ENCODE measurements at places on chromosomes 7 and 10.
A peak's percentile ranks its signal among the peaks of the same experiment; 100 is the strongest.

DNA sequence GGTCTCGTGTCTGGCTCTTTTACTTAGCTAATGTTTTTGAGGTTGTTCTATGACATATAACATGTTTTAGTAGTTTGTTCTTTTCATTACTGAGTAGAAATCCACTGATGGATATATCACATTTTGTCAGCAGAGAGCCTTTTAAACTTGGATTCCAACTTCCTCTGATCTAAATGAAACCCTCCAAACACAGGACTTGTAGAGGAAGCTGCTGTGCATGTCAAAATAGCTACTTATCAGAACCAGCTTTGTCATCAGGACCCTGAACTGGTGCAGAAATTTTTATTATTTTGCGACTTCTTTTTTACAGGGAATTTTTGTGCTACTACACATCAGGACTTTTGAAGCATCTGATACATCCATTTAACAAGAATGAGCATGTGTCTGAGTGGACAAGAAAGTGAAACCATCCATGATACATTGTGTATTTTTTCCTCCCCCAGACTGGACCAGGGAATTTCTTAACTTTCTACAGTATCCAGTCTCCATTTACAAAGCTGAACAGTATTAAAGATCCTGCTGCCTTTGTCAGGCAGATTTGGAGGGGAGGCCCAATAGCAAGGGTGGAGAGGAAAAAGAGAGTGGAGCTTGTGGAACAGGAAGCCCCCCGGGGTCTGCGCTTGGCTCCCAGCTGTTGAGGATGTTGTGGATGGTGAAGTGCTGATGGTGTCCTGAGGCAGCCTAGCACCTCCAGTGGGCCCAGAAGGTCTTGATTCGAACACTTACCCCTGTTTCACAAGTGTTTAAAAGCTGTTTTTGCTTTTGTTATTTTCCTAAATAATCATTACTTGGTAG lies 29.3 kb upstream of the MTPAP start:
- DNase-seq: no peak

- DNase-seq: no peak
Measured at GRCh38 chr10:89782470-89782869, 81.1 kb downstream of the KIF20B start.

GRCh38 chr7:128200376-128200775 lies 40.7 kb upstream of the LEP start:
- no peak for DNase-seq

- no peak for DNase-seq
Measured at GRCh38 chr10:95236068-95236903, 42.2 kb downstream of the ACSM6 start.

DNA sequence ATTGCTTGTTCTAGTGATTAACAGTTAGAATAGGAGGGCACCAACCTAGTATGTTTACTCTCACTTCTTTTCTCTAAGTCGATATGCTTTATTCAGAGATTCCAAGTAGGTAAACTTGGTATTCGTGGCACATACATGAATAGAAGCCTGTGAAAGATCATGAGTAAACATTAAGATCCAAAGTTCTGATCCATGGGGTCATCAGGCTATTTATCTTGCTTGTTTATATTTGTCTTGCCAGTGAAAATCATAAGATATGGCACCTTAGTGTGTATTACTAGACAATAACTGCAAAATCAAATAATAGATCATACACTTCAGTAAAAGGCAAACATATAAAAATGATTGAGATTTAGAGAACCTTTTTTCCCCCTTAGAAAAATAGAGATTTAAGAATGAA lies 56.5 kb upstream of the LHFPL3 start:
- no peak for DNase-seq

DNA sequence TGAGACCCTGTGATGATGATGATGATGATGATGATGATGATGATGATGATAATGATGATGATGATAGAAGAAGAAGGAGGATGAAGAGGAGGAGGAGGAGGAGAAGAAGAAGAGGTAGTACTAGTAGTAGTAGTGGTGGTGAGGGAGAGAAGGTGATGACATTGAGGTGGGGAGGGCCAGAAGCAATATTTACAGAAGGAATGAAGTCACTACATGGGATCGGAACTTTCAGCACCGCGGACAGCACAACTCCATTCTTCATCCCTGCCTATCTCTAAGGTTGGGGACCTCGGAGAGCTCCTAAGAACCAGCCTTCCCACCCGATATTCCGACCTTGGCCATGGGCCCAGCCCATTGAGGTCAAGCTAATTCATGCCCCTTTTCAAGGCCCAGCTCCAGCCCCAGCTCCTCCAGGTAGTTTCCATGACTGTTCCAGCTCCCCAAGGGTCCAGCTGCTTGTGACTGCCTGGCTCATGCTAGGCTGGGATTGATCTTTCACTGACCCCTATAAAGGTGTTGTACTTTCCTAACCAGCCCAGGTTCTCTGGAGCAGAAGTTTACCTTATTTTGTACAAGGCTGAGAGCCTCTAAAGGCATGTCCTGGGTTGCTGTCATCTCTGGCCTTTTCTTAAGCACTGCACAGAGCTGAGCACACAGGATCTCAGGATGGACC lies 10.3 kb downstream of the CRHR2 start:
- DNase-seq: no peak

- DNase-seq: no peak
Measured at GRCh38 chr7:99628471-99629465, 12.0 kb downstream of the ZSCAN25 start.

DNA sequence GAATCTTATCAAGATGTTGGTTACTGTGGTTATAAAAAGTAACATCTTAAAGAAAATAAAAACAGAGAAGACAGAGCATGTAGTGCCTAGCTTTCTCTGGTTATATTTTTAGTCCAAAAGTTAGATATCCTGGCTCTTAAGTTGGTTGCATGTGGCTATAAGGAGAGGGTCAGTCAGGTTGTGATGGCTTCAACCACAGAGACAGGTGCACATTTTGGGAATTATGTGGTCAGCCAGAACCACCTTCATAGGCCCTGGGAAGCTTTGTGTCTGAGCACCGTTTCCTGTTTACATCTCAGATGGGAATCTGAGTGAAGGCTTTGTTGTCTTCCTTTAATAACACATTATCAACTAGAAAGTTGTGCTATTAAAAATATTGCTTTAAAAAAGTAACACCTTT lies 265.1 kb upstream of the IGFBP3 start:
- DNase-seq: no peak

GRCh38 chr7:29987083-29987482 lies 2.5 kb downstream of the SCRN1 start:
- no peak for DNase-seq

DNA sequence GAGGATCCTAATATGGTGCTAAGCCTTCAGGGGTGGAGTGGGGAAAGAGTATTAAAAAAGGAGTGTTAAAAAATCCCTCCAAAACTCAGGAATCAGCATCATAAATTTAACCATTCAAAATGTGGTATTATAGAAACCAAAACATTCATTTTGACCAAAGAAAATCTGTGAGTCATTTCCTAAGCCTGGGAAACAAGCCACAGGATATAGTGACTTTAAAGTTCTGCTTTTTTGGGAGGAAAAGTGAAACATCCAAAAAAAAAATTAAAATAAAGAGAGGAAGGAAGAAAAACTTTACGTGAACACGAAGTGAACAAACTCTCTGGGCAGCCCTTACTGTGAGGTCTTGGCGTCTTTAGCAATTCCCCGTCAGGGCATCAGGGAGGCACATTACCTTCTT lies 74.0 kb upstream of the GSDME start:
- no peak for DNase-seq

GRCh38 chr10:20709708-20710107 lies 187.4 kb downstream of the NEBL start:
- DNase-seq: no peak

DNA sequence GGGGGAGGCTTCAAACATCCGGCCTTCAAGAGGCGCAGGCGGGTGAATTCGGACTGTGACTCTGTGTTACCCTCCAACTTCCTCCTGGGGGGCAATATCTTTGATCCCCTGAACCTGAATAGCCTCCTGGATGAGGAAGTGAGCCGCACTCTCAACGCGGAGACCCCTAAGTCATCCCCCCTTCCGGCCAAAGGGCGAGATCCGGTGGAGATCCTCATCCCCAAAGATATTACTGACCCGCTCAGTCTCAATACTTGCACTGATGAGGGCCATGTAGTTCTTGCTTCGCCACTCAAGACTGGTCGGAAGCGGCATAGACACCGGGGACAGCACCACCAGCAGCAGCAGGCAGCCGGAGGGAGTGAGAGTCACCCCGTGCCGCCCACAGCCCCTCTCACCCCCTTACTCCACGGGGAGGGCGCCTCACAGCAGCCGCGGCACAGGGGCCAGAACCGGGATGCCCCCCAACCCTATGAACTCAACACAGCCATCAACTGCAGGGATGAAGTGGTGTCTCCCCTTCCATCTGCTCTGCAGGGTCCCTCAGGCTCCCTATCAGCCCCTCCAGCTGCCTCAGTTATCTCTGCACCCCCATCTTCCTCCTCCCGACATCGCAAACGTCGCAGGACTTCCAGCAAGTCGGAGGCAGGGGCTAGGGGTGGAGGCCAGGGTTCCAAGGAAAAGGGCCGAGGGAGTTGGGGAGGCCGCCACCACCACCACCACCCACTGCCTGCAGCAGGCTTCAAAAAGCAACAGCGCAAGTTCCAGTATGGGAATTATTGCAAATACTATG lies 1.1 kb downstream of the MEPCE start:
- DNase-seq: no peak

- DNase-seq: no peak
Measured at GRCh38 chr10:67280405-67280804, 354.6 kb downstream of the LRRTM3 start.

- no peak for DNase-seq
Measured at GRCh38 chr10:621513-621912, 68.0 kb downstream of the DIP2C start.

DNA sequence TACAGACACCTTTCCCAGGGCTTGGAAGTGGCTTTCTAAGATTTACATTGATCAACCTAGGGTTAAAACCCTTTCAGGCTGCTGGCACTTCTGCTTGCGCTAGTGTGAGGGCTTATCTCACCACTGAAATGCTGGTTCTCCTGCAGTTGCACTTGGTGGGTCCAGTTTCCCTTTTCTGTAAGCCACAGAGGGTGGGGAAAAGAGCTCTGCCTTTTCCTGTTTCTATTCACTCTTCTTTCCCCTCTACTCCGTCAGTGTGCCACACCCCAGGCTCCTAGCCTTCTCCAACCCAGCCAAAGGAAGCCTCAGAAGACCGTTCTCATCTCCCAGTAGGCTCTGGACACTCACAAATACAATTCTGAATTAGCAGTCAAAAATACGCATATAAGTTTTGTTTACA lies 19.0 kb upstream of the CAPZA2 start:
- no peak for DNase-seq

GRCh38 chr7:100493476-100494264 lies 9.9 kb downstream of the NYAP1 start:
- DNase-seq: peak; percentile 35

- DNase-seq: no peak
Measured at GRCh38 chr10:105559333-105560097, 918.4 kb downstream of the SORCS3 start.

- DNase-seq: no peak
Measured at GRCh38 chr10:62744136-62744535, 60.4 kb upstream of the ADO start.

DNA sequence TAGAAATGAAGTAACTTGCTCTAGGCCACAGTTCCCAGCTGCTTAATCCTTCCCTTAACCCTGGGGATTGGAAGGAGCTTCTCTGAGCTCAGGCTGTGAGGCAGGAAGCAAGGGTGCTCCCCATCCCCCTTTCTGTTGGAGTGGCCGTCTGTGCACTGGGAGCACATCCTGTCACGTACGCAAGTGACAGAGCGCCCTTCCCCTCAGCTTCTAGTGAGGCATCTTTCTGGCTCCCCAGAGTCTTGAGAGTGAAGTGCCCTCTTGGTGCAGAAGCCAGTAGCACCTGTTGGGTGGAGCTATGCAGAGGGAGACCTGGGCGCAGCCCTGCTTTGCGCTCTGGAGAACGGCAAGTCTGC lies 47.8 kb downstream of the SHH start:
- no peak for DNase-seq

- DNase-seq: no peak
Measured at GRCh38 chr10:100733329-100733728, 12.1 kb upstream of the PAX2 start.
